Stimulated activated CD8-positive, alpha-beta memory T cell treated with anti-CD3 and anti-CD28 coated beads, Interleukin-7, amount 100 ng/mL, for 4 hours (primary cell): ENCODE measurements at places on chromosomes 16 and 17.

DNA sequence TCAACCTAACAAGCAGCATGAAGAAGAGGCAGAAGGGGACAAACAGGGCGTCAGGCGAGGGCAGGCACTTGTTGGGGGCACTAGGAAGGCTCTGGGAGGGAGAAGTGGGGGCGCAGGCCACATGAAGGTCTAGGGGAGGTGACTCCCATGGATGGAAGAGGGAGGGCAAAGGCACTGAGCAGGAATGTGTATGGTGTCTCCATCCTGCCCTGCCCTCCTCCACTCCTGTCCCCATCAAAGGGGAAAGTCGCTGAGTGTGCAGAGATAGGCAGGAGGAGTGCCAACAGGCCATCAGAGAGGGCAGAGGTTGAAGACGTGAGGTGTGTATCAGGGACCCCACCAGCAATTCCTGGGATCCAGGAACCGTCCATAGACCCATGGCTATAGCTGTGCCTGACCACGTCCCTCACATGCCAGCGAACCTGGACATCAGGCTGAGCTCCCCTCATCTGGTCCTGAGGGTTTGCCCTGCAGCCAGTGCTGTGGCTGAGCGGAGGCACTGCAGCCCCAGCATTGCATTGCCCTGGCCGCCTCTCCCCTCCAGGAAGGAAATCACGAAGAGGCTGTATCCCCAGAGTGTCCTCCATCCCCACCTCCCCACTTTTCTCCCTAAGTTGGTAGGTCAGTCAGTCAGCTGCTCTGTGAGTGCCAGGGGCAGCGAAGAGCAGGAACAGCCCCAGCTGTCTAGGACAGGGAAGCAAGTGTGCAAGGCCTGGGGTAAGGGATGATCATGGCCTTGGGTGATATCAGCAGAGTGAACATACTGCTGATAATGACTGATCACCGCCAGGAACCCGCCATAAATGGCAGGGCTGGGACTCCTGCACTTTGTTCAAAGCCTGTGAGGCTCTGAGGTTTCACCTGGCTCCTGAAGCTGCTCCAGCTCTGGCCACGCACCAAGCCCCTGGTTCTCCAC, 6.2 kb upstream of the CYB561 start:
- DNase-seq, result no peak

DNA sequence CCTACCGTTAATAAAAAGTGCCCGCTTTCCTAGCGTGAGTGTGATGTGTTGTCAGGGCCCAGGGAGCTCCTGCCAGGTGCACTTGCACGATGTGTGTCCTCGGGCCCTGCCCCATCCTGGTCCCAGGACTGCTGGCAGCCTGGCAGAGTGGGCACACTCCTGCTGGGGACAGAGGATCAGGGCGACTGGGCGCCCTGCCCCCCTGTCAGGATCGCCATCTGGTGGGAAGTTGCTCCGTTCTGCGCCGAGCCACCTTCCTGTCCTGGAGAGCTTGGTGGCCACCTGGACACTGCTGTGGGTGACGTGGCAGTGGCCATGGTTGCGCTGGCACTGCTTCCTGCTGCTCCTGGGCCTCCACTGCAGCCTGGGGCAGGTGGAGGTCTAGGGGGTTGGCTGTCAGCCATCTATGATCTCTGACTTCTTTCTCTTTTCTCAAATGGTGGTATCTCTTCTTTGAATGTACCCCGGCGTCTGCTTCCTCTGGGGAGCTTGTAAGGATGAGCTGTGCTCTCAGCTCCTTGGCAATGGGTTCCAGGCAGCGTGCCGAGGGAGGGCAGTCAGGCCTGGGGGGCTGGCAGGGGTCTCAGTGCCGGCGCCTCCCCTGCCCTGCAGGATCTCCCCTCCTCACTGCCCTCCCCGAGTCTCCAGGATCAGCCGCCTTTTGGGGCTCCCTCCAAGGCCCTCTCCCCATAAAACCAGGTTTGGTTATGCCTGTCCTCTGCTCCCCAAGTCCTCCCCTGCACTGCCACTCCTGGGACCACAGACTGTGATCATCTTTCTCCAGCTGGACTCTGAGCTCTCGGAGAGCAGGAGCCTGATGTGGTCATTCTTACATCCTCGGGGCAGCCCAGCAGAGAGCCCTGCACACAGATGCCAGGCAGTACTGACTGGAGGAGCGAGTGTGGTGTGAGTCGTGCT, 76.9 kb downstream of the AMFR start:
- no peak for DNase-seq

DNA sequence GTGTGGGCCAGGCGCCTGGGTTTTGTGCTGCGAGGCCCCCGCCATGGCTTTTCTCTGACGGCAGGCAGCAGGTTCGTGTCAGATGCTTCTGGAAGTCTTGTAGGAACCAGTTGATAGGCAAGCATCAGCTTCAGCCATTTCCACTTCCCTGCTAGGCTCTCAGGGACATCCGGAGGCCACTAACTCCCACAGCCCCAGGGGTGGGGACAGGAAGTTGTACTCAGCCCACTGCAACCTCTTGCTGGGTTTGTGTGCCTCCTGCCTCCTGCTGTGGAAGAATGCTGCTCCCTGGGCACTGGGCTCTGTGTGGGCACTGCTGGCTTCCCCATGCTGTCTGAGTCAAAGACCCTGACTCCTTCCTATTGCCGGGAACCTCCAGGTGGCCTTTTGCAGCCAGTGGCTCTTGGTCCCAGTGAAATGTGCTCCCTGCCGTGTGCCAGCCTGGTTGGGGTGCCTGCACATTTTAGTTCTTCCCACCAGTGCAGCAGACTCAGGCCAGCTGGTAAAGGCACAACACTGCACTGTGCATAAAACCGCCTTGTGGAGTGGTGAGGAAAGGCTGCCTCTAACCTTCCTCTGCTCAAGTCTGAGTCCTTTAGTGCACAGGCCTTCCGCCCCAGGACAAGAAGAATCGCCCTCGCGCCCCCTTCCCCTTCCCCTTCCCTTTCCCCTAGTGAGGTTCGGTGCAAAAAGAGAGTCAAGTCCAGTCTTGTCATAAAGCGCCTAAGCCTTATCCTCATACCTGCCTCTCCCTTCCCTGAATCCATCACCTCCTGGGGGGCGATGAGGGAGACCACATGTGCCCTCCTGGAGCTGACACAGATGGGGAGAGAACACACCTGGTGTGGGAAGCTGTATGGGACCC, 16.6 kb downstream of the LDHD start:
- DNase-seq, result no peak

GRCh38 chr17:31522284-31522931, 130.9 kb downstream of the RAB11FIP4 start:
- no peak for DNase-seq

GRCh38 chr16:72764015-72764654, 283.8 kb downstream of the ZFHX3 start:
- no peak for DNase-seq

- DNase-seq, result no peak
These were observed 11.1 kb upstream of the ALDOA start for GRCh38 chr16:30054451-30054850.

- no peak for DNase-seq
These were observed 457.5 kb downstream of the TOX3 start for GRCh38 chr16:52089476-52089875.

DNA sequence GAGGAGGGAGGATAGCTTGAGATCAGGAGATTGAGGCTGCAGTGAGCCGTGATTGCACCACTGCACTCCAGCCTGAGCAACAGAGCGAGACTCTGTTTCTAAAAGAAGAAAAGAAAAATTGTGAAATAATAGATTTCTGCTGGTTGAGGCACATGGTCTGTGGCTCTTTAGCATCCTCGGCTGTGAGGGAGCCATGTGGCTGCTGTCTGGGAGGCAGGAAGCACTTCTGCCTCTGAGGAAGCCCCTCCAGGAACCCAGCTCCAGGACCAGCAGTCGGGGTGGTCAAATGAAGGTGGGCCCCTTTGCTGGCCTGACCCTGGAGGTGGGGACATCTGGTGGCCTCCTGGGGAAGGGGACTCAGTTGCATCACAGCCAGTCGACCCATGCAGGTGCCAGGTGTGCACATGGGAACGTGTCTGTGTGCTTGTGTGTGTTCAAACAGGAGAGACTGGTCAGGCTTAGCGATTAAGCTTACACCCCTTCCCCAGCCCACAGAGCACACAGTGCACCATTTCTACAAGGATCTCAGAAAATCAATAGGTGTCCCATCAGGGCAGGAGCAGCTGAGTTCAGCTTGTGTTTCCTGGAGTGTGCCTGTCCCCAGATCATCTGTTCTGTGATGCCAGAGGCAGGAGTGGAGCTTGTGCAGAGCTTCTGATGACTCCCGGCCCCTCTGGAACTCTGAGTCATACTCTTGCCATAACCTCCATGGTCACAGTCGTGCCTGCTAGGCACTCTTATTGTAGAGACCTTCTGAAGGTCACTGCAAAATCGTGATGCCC, 24.3 kb upstream of the MGAT5B start:
- no peak for DNase-seq
